ENCODE measurements at places on chromosomes 6 and 20. TPM values are rescaled to one million over a fixed set of nuclear protein-coding genes. Genes with fewer than 3 reads are reported as not detected.

Gene CGA
- not detected for total RNA-seq

Gene ME1
- total RNA-seq, result 7.8 TPM

Gene LAMA5
- 176 TPM for total RNA-seq

Gene ZNF133
- 17.3 TPM for total RNA-seq

Gene YWHAB
- 97.9 TPM for total RNA-seq

Gene SNAP91
- total RNA-seq, result not detected

Gene HLA-DQA1
- 9.8 TPM for total RNA-seq

Gene SLC13A3
- 8.5 TPM for total RNA-seq

Gene MPIG6B
- not detected for total RNA-seq

Gene PGBD1
- total RNA-seq, result 6.9 TPM

Gene TP53TG5
- not detected for total RNA-seq

Gene OR2B6
- total RNA-seq, result not detected

Gene PI3
- not detected for total RNA-seq

Gene RSPO3
- 22.7 TPM for total RNA-seq

Gene HUS1B
- 7.5 TPM for total RNA-seq

Gene BHLHE23
- not detected for total RNA-seq

Gene LSM14B
- total RNA-seq, result 32.6 TPM

Gene PRELID3B
- 27.0 TPM for total RNA-seq

Gene NMBR
- not detected for total RNA-seq

Gene MAN1A1
- total RNA-seq, result 119 TPM

Gene KIAA0408
- 16.5 TPM for total RNA-seq

Gene TFAP2D
- not detected for total RNA-seq

Gene PPP1R16B
- 2.1 TPM for total RNA-seq

Gene AVP
- not detected for total RNA-seq

Gene ERVFRD-1
- total RNA-seq, result 0.42 TPM

Gene RHAG
- 0.59 TPM for total RNA-seq

Gene RAET1L
- not detected for total RNA-seq

Gene FAM217A
- total RNA-seq, result not detected

Gene PROCR
- 79.5 TPM for total RNA-seq

Gene KIAA1755
- 12.0 TPM for total RNA-seq

Gene GNRH2
- not detected for total RNA-seq

Gene SLC22A7
- not detected for total RNA-seq

Gene IYD
- not detected for total RNA-seq

Gene GNAS-AS1
- 0.59 TPM for total RNA-seq

Gene ITPR3
- total RNA-seq, result 101 TPM

Gene FANCE
- 8.7 TPM for total RNA-seq

Gene PROKR2
- total RNA-seq, result not detected

Gene PRDM13
- total RNA-seq, result not detected

Gene RNF39
- total RNA-seq, result not detected

Gene SERPINB1
- total RNA-seq, result 21.3 TPM

All from tibial nerve (tissue), 4 donors.